ENCODE measurements at places on chromosomes 16 and 17.

DNA sequence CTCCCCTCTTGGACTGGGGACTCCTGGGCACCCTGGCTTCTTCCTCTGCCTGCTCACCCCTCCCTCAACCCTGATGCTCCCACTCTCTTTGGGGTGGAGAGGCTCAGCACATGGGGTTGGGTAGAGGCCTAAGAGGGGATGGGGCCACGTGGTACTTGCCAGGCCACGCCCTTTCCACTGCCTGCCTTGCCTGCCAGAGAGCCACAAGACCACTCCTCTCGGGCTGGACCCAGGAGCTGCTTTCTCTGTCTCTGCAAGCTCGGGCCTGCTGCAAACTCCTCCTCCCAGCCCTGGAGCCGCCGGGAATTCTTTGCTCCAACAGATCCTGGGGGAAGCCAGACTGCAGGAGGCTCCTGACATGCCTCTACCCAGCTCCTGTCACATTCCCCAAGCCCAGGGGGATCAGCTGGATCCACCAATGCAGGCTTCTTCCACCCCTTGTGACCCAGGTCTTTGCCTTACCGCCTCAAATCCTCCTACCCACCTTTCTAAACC is 11.8 kb downstream of the DLX4 start:
- no peak for DNase-seq

- DNase-seq = no peak
These were observed 3.2 kb downstream of the SLC22A31 start for GRCh38 chr16:89197033-89197632.

- no peak for DNase-seq
These were observed 1.2 kb downstream of the HAGH start for GRCh38 chr16:1825381-1825863.

GRCh38 chr16:57233944-57234706 is 10.9 kb upstream of the ARL2BP start:
- no peak for DNase-seq

- peak; percentile 47 for DNase-seq
These were observed 4.6 kb downstream of the ZSCAN10 start for GRCh38 chr16:3094289-3095027.

DNA sequence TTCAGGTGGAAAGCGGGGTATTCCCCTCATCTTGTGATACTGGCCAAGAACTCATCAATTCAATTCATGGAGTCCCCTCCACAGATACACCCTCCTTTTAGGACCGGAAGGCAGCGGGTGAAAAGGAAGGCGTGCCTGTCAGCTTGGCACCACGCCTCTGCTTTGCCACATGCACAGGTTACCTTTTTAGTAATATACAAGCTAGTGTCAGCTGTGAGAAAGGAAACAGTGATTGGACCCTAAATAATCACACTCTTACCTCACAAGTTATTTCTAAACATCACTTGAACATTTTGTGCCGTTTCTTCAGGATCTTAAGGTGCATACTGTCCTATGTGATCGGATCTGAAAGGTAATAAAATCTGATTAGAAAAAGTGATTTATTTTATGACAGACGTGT is 15.7 kb downstream of the ZDHHC7 start:
- no peak for DNase-seq

GRCh38 chr17:30590081-30590733 is 113.0 kb downstream of the GOSR1 start:
- DNase-seq = peak; percentile 2

DNA sequence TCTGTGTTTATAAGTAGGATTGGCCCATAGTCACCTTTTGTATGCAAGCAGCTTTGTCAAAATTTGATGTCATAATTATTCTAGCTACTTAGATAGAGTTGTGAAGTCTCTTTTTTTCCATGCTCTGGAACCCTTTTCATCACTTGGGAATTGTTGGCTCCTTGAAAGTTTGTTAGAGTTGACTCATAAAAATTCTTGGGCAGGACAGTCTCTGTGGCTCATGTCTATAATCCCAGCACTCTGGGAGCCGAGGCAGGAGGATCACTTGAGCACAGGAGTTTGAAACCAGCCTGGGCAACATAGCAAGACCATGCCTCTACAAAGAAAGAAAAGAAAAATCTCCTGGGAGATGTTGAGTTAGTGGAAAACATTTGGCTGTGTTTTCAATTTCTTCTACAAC is 45.7 kb upstream of the MRC2 start:
- no peak for DNase-seq

GRCh38 chr17:82972836-82973372 is 106.5 kb upstream of the METRNL start:
- no peak for DNase-seq

DNA sequence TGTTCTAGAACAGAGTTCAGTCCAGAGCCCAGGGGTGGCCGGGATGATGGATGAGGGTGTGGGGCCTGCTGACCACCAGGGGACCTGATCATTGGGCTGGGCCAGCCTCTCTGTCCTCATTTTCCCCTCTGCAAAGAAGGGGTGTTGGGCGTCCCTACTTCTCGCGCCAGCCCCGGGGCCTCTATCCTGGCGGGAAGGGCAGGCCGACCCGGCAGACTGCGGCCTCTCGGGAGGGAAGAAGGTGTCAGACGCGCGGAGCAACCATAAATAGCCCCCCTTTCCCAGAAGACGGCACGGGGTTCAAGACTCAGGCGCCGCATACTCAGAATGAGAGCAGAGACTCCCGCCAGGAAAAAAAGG is 2.0 kb upstream of the CACNA1G start:
- no peak for DNase-seq

Data from mesenchymal stem cell (in vitro differentiated cells and primary cell).